Germinal center (tissue), 1 donor: ENCODE measurements at places on chromosomes 4 and X.

- no peak for DNase-seq
Measured at GRCh38 chr4:163624727-163625126, 130.2 kb downstream of the TMA16 start.

DNA sequence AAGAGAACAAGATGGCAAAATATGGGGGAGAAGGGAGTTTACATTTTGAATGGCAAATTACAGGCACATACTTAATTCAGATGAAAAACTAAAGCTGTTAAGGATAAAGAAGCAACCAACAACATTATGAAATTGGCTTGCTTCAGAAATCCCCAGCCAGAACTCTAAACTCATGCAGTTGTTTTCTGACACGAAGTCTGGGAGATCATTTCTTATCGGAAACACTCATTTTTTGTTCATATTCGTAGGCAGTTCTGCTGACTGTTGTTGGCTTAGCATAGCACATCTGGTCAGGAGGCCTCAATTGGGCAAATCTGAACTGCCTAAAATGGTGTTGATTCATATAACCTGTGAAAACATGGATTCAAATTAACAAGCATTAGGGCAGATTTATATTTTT lies 33.0 kb upstream of the ARHGAP6 start:
- no peak for DNase-seq

- DNase-seq: no peak
Measured at GRCh38 chr4:38313175-38313574, 350.8 kb upstream of the KLF3 start.

GRCh38 chrX:125295337-125295736 lies 24.3 kb upstream of the TEX13C start:
- DNase-seq: no peak

DNA sequence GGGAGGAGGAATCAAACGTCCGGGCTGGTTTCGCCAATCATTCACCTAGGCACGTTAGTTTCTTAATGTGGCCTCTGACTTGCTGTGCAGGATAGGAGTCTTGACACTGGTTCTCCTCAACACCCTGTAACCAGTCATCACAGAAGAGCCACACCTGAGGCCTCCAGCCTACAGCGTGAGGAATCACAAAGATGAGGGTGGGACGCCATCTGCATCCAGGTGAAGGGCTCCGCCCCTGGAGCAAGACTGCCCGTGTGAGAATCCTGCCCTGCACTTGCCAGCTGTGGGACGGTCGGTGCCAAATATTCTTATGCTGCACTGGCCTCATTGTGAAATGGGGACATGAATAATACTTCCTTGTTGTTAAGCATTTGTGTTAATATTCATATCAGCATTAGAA lies 35.7 kb upstream of the TSPAN5 start:
- no peak for DNase-seq

DNA sequence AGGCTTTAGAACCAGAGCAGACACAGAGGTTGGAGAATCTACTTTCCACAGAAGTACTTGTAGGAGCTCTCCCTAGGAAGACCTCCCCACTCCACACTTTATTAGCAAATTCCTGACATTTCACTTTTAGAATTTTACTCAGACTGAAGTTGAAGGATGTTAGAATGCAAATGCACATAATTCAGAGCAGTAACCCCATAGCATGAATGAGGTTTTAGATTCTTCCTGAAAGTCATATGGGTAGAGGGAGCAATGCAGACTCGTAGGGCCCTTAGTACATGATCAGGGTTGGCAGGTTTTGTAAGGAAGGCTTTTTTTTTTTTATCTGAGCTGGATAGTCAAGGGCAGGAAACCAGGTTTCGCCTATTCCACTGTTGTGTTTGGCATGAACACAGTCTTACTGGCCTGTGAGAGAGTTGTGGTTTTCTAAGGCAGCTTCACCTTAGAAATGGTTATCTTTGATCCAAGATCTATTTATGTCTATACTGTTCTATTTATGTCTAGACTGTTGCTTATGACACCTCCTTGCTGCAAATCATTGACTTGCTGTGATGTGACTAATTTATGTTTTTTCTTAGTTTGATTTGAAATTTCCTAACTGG lies 48.9 kb downstream of the SPATA18 start:
- DNase-seq: no peak
